Cardiac muscle cell (in vitro differentiated cells and primary cell): ENCODE measurements at places on chromosomes 7 and 10. TPM values are rescaled to one million over a fixed set of nuclear protein-coding genes. Genes with fewer than 3 reads are reported as not detected.

- H3K36me3 ChIP-seq = no peaks in the 10 kb centered on the region
- H3K27ac ChIP-seq = no peak overlapping the region
- no peak for DNase-seq
- H3K27me3 ChIP-seq = no peaks in the 10 kb centered on the region
- no peak overlapping the region for H3K4me3 ChIP-seq
Measured at GRCh38 chr7:17020250-17020649, 138.5 kb upstream of the AGR3 start.

- no peaks in the 10 kb centered on the region for H3K4me1 ChIP-seq
- no peak overlapping the region for H3K4me3 ChIP-seq
- no peaks in the 10 kb centered on the region for H3K36me3 ChIP-seq
- no peaks in the 10 kb centered on the region for H3K27me3 ChIP-seq
- H3K27ac ChIP-seq = no peak overlapping the region
- no peak for DNase-seq
Measured at GRCh38 chr10:34954142-34954541, 136.0 kb downstream of the CUL2 start.

DNA sequence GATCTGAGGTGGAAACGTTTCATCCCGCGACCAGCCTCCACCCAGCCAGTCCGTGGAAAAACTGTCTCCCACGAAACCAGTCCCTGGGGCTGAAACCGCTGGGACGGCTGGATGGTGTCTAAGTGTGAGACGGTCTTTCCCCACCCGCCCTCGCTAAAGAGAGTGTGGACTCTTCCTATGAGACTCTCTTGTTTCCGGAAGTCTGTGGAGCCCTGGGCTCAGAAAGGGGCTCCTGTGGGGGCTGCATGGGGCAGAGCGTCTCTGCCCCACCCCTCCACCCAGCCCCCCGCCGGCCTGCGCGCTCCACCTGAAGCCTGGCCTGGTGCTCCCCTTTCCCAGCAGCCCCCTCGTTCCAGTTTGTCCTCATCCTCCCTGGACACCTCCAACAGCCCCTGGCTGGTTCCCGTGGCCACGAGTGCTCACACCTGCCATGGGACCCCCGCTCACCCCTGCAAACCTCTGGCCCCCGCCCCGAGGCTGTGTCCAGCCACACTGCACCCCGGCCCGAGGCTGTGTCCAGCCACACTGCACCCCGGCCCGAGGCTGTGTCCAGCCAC, 28.7 kb downstream of the CFAP46 start:
- no peaks in the 10 kb centered on the region for H3K4me1 ChIP-seq

GRCh38 chr7:139889186-139889871, 60.3 kb downstream of the TBXAS1 start:
- H3K36me3 ChIP-seq = no peaks in the 10 kb centered on the region
- no peaks in the 10 kb centered on the region for H3K27me3 ChIP-seq
- no peak for DNase-seq
- no peaks in the 10 kb centered on the region for H3K4me1 ChIP-seq
- H3K27ac ChIP-seq = no peak overlapping the region
- H3K4me3 ChIP-seq = no peak overlapping the region

DNA sequence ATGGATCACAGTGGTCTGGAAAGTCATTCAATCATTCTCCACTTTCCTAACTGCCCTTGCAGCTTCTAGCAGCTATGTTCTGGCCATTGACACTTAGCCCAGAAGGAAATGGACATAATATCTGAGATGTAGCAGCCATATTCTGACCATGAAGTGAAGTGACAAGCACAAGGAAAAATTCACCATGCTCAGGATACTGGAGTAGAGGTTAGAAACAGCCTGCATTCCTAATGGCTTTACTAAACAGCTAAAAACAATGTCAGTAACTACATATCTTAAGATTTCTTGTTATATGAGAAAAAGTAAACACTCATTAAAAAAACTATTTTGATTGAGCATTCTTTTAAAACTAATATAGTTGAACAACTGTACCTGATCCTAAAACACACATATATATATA, 443.8 kb downstream of the MAGI2 start:
- no peaks in the 10 kb centered on the region for H3K27me3 ChIP-seq
- H3K36me3 ChIP-seq = no peaks in the 10 kb centered on the region
- no peaks in the 10 kb centered on the region for H3K4me1 ChIP-seq
- H3K27ac ChIP-seq = no peak overlapping the region
- no peak overlapping the region for H3K4me3 ChIP-seq

DNA sequence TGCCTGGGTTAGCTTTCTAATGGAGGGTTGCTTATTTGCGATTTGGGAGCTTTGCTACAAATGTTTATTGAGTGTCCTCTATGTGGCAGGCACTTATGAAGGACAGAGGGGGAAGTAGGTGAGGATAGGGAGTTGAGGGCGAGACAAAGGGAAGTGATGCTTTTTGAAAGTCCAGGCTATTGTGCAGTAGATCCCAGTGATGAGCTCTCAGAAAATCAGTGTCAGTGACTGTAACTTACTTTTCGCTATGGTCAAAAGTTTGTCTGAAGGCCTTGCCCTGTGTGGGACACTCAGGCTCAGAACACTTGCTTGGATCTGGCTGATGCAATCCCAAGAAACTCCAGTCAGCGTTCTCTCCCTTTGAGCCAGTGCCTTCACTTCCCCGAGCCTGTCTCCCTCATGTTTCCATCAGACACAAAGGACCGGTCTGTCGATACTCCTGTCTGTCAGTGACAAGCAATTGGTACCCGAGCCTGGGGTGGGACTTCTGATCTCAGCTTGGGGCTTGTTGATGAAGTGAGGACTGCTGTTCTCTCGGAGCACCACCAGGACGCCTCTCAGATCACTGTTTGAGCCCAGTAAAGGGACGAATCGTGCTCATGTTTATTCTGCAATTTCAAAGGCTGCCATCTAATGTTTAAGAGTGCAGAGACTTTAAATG, 63.1 kb upstream of the SORCS3 start:
- no peak overlapping the region for H3K4me3 ChIP-seq
- DNase-seq = peak; percentile 22
- H3K27me3 ChIP-seq = no peaks in the 10 kb centered on the region
- no peaks in the 10 kb centered on the region for H3K4me1 ChIP-seq
- H3K27ac ChIP-seq = no peak overlapping the region

GRCh38 chr7:41570766-41571165, 132.1 kb downstream of the INHBA start:
- H3K4me3 ChIP-seq = no peak overlapping the region

DNA sequence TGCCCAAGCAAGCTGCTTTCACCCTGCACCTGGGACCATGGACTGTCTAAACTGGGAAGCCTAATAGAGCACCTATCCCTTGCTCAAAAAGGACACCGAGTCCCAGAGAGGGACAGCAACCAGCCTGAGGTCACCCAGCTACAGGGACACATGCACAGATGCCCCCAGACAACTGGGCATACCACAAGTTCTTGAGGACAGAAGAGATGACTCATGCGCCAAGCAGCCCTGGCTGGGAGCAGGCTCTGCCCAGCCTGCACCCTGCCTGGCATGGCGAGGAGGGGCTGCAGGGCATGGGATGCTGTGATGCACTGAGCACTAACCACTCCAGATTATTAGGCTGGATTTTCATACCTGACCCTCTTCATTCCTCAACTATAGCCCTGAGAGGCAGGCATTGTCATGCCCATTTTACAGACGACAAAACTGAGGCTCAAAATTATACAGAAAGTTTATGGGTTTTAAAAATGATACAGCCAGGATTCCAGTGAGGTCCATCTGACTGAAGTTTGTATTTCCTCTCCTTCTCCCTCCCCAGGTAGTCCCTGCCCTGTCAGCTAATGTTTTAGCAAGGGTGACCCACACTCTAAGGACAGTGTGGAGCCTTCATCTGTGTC, 289.3 kb upstream of the ZMIZ1 start:
- DNase-seq = no peak
- H3K4me3 ChIP-seq = no peak overlapping the region
- peaks cover 6% of the 10 kb centered on the region for H3K4me1 ChIP-seq
- H3K27ac ChIP-seq = no peak overlapping the region

GRCh38 chr7:6446838-6447580, 745 bp downstream of the DAGLB start:
- peak overlapping the region; percentile 77 for H3K4me3 ChIP-seq
- H3K27me3 ChIP-seq = no peaks in the 10 kb centered on the region
- H3K27ac ChIP-seq = peak overlapping the region; percentile 82
- H3K36me3 ChIP-seq = peaks cover 11% of the 10 kb centered on the region

DNA sequence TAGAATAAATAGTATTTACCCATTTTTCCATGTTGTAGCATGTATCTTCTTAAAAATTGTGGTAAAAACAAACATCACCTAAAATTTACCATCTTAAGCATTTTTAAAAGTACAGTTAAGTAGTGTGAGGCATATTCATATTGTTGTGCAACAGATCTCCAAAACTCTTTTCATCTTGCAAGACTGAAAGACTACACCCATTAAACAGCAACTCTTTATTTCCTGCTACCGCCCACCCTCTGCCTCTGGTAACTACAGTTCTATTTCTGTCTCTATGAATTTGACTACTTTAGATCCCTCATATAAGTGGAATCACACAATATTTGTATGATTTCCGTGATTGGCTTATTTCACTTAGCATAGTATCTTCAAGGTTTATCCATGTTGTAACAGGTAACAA, 40.0 kb upstream of the AGBL3 start:
- H3K4me3 ChIP-seq = no peak overlapping the region
- H3K27me3 ChIP-seq = no peaks in the 10 kb centered on the region
- DNase-seq = no peak
- H3K27ac ChIP-seq = no peak overlapping the region
- peaks cover 6% of the 10 kb centered on the region for H3K4me1 ChIP-seq
- H3K36me3 ChIP-seq = peaks cover 36% of the 10 kb centered on the region

GRCh38 chr7:5714657-5715337, 66.7 kb downstream of the RNF216 start:
- DNase-seq = no peak
- H3K4me1 ChIP-seq = no peaks in the 10 kb centered on the region
- no peak overlapping the region for H3K4me3 ChIP-seq
- H3K27me3 ChIP-seq = no peaks in the 10 kb centered on the region
- H3K27ac ChIP-seq = no peak overlapping the region

DNA sequence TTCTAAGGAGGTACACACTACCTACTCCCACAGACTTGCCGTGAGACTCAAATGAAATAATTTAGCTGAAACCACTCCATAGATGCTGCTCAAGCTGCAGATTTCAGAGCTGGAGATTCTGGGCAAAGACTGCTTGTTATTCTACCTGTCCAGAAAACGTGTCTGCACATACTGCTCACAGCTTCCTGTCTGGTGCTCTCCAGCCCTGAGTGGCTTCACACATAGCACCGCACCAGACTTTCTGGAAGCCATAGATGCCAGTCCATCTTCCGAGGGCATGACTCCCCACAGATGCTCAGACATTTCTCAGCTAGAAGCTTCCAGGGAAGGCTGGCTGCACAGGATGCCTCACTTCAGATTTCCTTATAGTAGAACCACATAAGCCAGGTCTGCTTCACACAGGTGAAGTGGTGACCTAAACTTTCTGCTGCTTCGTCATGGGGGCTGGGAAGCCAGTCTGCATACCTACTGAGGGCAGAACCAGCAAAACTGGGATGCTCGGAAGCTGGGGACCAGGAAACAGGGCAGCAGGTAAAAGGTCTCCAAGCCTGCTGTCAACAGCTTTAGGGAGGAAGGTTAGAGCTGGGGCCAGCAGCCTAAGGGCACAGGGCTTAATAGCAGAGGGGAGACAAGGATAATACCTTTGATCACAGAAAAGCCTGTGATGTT, 18.2 kb downstream of the CCDC6 start:
- no peaks in the 10 kb centered on the region for H3K36me3 ChIP-seq
- H3K27ac ChIP-seq = no peak overlapping the region
- H3K4me3 ChIP-seq = no peak overlapping the region

DNA sequence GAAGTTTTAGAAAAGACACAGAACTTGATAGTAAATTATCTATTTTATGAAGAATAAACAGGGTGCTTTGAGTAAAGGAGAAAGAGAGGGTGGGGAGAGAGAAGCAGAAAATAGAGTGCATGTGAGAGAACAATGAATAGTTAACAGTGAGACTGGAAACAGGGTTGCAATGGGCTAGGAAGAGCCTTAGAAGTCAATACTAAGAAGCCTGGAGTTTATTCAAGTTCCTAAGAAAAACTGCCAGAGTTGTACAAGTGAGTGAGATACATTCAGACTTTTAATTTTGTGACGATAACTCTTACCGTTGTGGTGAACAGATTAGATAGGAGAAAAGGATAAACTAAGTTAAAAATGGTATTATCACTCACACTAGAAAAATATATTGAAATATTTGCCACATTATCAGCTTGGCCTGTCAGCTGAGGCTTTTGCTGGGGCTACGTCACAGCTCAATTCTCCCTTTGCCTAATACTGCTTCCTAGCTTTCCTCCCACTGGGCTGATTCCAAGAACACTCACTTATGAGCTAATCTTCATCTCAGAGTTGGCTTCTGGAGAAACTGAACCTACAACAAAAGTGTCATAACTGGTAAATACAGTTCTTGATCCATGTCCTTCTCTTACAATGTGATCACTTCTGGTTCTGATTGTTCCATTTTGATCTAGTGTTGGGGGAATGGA, 92.7 kb downstream of the SEMA3D start:
- no peaks in the 10 kb centered on the region for H3K36me3 ChIP-seq
- no peak overlapping the region for H3K27ac ChIP-seq
- DNase-seq = no peak
- H3K27me3 ChIP-seq = no peaks in the 10 kb centered on the region

DNA sequence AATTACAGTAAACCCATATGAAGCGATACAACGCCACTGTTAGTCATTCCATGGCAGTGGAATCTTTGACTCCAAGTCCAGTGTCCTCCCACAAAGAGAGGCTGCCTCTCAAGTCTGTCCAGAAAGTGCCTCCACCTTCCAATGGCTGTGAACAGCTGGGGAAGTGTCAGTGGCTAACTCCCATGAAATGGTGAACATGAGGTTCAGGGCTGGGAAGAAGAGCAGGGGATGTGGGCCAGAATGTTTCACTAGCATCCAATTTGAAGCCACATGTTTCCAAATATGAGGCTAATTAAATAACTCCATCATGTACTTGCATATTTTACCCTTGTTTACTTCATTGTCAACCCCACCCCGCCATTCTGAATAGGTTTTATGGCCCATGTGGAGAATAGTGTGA, 53.1 kb upstream of the CHST15 start:
- H3K4me3 ChIP-seq = no peak overlapping the region
- H3K4me1 ChIP-seq = no peaks in the 10 kb centered on the region
- no peaks in the 10 kb centered on the region for H3K27me3 ChIP-seq
- no peaks in the 10 kb centered on the region for H3K36me3 ChIP-seq
- H3K27ac ChIP-seq = no peak overlapping the region

DNA sequence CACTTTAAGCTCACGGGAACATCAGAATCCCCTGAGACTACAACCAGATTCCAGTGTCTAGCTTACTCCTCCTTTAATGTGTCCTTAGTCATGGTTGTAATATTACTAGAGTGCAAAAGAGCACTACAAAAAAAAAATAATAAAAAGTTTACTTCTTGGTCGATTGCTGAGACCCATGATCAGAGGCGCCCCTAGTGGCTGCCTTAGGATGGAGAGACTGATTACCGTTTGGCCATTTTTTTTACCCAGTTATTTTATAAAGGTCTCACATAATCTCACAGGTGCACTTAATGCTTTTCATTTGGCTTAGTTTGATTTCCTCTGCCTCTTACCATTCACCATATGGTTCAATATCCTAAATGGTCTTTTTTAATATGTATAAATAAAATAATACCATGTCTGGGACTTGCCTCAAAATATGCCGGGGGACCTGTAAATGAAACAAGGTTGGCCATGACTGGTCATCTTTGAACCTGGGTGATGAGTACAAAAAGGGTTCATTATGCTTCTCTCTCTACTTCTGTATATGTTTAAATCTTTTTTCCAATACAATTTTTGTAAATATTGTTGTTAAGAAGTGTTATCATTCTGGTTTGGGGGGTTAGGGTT, 331.5 kb upstream of the NFE2L3 start:
- H3K4me1 ChIP-seq = no peaks in the 10 kb centered on the region
- DNase-seq = no peak
- no peaks in the 10 kb centered on the region for H3K36me3 ChIP-seq

The CALHM1 gene
- 0.11 TPM in 1 of 2 replicates, not detected in the other for total RNA-seq

The TRPV5 gene
- not detected in 2 replicates for total RNA-seq

The INA gene
- 1.1 and 1.3 TPM in 2 replicates for total RNA-seq

The GIMAP4 gene
- total RNA-seq = 0.24 TPM in 1 of 2 replicates, not detected in the other

The GALNT17 gene
- total RNA-seq = 2.3 and 5.2 TPM in 2 replicates

The ERVW-1 gene
- not detected in 2 replicates for total RNA-seq
